Thoracic aorta (tissue), 2 donors: ENCODE measurements at places on chromosomes 6 and 20. TPM values are rescaled to one million over a fixed set of nuclear protein-coding genes. Genes with fewer than 3 reads are reported as not detected.
A peak's percentile ranks its signal among the peaks of the same experiment; 100 is the strongest.

- no peaks in the 10 kb centered on the region for H3K27me3 ChIP-seq
- no peak overlapping the region for H3K27ac ChIP-seq
- H3K4me1 ChIP-seq: no peaks in the 10 kb centered on the region
- H3K36me3 ChIP-seq: no peaks in the 10 kb centered on the region
These were observed 67.5 kb upstream of the COL21A1 start for GRCh38 chr6:56314683-56315523.

Gene RSPO3
- total RNA-seq: 2.3 TPM

Gene EPHA7
- total RNA-seq: 1.8 TPM

DNA sequence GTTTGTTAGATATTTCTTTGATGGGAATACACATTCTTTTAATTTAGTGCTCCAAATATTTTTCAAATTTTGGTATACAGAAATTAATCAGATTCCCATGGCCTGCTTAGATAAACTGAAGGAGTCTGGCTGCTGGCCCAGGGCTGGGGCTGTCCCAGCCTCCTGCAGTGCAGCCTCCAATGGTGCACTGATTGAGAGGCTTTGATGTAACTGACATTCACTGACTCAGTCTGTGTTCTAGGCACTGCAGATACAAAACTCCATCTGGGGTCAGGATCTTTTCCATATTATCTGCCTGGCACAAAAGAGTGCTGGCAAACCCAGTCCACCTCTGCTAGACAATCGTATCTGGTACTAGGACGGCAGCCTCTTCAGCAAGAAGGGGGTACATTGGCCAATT, 64.8 kb downstream of the GRIK2 start:
- no peak for DNase-seq
- H3K27ac ChIP-seq: no peak overlapping the region
- H3K4me3 ChIP-seq: no peak overlapping the region
- H3K4me1 ChIP-seq: no peaks in the 10 kb centered on the region

Gene FNDC1
- total RNA-seq: 5.3 TPM

Gene RTN4IP1
- total RNA-seq: 1.3 TPM

Gene GGT7
- total RNA-seq: 41.4 TPM

Gene PARD6B
- total RNA-seq: 10.7 TPM

GRCh38 chr6:163489584-163489983, 75.1 kb downstream of the QKI start:
- peaks cover 28% of the 10 kb centered on the region for H3K4me1 ChIP-seq
- H3K36me3 ChIP-seq: no peaks in the 10 kb centered on the region
- DNase-seq: no peak
- H3K27ac ChIP-seq: no peak overlapping the region
- H3K4me3 ChIP-seq: no peak overlapping the region

Gene PDE10A
- total RNA-seq: 7.0 TPM

DNA sequence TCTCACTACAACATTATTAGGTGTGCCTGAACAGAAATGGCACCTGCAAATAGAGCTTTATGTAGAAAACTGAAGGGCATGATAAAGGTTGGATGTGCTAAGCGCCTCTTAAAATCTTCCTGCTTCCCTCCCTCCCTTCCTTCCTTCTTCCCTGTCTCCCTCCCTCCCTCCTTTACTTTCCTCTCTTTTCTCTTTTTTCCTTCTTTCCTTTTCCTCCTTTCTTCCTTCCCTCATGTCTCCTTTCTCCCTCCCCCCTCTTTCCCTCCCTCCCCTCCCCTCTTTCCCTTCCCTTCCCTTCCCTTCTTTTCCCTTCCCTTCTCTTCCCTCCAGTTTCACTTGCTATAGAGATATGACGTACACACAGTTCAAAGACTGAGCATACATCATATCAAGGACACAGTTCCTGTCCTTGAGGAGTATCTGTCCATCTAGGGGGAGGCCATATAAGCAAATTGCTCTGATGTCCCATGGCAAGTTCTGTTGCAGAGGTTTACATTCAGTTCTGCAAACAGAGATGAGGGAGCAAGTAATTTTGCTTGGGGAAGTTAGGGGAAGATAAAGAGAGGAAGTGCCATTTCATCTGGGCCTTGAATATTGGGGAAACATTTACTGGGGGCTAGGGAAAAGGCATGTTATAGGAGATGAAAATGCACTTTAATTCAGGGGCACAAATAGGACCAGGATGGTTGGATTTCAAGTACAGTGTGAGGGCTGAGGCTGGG, 79.0 kb upstream of the EEF1E1 start:
- H3K27ac ChIP-seq: peak overlapping the region; percentile 43
- H3K4me1 ChIP-seq: peaks cover 41% of the 10 kb centered on the region
- H3K27me3 ChIP-seq: no peaks in the 10 kb centered on the region

DNA sequence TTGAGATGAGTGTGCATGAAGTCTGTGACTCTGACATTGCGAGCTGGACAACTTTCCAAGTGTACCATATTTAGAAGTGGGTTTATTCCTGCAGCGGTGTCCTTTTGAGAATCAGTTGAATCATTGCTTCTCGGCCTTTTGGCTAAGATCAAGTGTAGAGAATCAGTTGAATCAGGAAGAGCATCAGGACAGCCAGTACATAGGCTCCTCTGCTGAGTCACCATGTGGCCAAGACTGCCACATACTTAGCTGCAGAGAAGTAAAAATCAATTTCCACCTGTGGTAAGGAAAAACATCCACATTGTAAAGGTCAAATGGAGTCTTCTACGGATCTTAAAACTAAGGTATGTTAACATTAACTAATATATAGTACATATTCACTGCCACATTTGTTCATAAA, 428.4 kb upstream of the MARCKS start:
- no peaks in the 10 kb centered on the region for H3K27me3 ChIP-seq
- H3K27ac ChIP-seq: no peak overlapping the region
- no peaks in the 10 kb centered on the region for H3K36me3 ChIP-seq
- no peak overlapping the region for H3K4me3 ChIP-seq
- H3K4me1 ChIP-seq: peaks cover 2% of the 10 kb centered on the region
- no peak for DNase-seq

Gene ABCF1
- 24.2 TPM for total RNA-seq

- no peak overlapping the region for H3K4me3 ChIP-seq
- no peaks in the 10 kb centered on the region for H3K36me3 ChIP-seq
- no peaks in the 10 kb centered on the region for H3K27me3 ChIP-seq
- H3K27ac ChIP-seq: no peak overlapping the region
- DNase-seq: no peak
These were observed 23.8 kb downstream of the RBM38 start for GRCh38 chr20:57414867-57415592.

GRCh38 chr6:136777651-136778050, 14.6 kb downstream of the MAP3K5 start:
- H3K36me3 ChIP-seq: no peaks in the 10 kb centered on the region
- DNase-seq: no peak
- peaks cover 57% of the 10 kb centered on the region for H3K4me1 ChIP-seq
- H3K27me3 ChIP-seq: no peaks in the 10 kb centered on the region

Gene SLC16A10
- total RNA-seq: 24.4 TPM

Gene SLC52A3
- total RNA-seq: 1.5 TPM

- no peak for DNase-seq
- peak overlapping the region; percentile 16 for H3K4me3 ChIP-seq
- H3K27ac ChIP-seq: peak overlapping the region; percentile 73
- no peaks in the 10 kb centered on the region for H3K27me3 ChIP-seq
- peaks cover 15% of the 10 kb centered on the region for H3K4me1 ChIP-seq
These were observed 5.8 kb upstream of the KIAA0408 start for GRCh38 chr6:127464881-127465459.

GRCh38 chr20:61538183-61538942, 286.3 kb downstream of the CDH4 start:
- no peak overlapping the region for H3K27ac ChIP-seq
- no peaks in the 10 kb centered on the region for H3K27me3 ChIP-seq
- H3K4me3 ChIP-seq: no peak overlapping the region
- H3K4me1 ChIP-seq: no peaks in the 10 kb centered on the region

GRCh38 chr20:58136149-58136484, 92.3 kb downstream of the ANKRD60 start:
- no peaks in the 10 kb centered on the region for H3K27me3 ChIP-seq
- no peaks in the 10 kb centered on the region for H3K36me3 ChIP-seq
- H3K4me1 ChIP-seq: peaks cover 52% of the 10 kb centered on the region

- H3K36me3 ChIP-seq: peaks cover 29% of the 10 kb centered on the region
- H3K4me3 ChIP-seq: no peak overlapping the region
- no peak for DNase-seq
- H3K27me3 ChIP-seq: no peaks in the 10 kb centered on the region
These were observed 7.8 kb downstream of the RBCK1 start for GRCh38 chr20:415820-416322.

Gene MYO6
- total RNA-seq: 30.1 TPM

DNA sequence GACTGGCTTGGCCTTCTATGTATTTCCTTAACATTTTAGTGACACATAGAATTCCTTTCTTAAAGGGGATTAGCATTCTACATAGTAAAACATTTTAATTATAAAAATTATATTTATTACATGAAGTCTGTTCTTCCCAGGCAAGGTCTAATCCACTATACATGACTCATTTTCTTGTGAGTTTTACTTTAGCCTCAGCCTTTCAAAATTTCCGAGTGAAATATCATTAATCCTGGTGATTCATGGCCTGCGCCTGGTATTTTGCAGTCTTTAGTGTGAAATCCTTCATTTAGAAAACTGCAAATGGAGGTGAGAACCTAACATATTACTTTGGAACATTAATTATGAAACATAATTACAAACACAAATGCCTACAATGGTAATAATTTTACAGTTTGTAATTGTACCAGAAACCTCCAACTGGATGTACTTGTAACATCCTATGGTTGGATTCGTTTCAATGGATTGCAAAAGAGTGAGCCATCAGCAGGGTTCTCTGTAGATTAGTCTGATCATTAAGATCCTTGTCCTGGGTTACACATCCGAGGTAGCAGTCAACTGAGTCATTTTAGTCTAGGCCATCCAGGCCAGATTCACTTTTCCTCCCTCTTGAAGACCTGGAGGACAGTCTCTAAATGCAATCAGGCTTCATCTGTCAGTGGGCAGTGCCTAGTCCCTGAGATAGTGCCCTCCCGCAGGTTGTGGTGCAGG, 272.0 kb downstream of the PACRG start:
- H3K27ac ChIP-seq: no peak overlapping the region
- no peak for DNase-seq
- H3K4me1 ChIP-seq: no peaks in the 10 kb centered on the region
- H3K27me3 ChIP-seq: no peaks in the 10 kb centered on the region

DNA sequence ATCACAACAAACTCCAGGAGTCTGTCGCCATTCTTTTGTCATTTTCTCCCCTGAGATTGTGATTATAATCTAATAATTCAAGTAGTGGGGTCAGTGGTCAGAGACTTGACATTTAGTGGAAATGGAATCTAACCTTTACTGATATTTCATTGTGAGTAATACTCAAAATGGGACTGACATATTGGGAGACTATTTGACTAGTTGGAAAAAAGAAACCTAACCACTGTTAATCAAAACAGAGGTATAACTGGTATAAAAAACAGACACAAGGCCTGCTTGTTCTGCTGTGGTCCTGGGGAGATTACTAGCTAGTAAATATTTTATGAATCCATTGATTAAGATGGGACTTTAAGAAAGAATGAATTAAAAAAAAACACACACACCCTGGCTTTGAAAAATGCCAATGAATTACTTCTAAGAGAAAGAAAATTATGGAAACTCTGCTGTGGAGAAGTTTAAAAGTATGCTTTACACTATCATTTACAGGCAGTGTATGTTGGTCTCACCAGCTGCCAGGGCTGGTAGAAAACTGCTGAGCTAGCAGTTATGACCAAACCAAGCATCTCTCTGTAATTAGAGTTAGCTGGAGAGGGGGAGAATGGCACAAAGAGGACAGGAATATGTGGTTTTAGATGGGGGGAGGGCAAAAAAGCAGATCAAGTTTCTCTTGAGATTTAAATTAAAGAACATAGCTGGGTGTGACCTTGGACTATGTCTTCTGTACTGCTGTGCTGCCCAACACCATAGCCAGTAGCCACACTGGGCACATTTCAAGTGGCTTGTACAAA, 103.7 kb downstream of the FYN start:
- DNase-seq: no peak
- H3K27ac ChIP-seq: no peak overlapping the region
- H3K4me1 ChIP-seq: no peaks in the 10 kb centered on the region
- H3K4me3 ChIP-seq: no peak overlapping the region

DNA sequence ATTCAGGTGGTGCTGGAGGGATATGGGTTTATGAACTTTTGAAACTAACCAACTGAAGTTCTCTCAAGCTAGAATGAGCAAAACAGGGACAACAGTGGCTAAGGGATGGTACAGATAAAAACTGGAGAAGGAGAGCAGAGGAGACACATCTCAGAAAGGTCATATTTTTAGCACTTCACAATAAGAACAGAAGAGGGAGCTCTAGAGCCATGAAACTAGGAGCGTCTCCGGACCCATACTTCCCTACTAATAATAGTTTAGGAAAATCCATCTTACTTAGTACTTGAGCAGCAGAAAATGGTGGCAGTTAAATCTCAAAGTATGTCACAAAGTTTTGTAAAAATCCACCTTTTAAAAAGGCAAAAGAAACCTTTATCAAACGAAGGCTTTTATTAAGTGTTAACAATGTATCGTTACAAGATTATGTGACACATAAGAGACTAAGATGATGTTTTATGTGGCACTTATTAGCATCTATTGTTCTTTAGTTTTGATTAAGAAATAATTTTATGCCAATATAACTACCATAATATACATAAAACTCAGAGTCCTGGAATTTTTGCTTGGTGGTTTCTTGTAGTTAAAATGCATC, 278.6 kb downstream of the TBC1D32 start:
- no peaks in the 10 kb centered on the region for H3K36me3 ChIP-seq
- no peaks in the 10 kb centered on the region for H3K27me3 ChIP-seq
- H3K27ac ChIP-seq: no peak overlapping the region
- DNase-seq: no peak
- no peak overlapping the region for H3K4me3 ChIP-seq

Gene PRRT1
- total RNA-seq: 3.8 TPM

Gene FAM83B
- not detected for total RNA-seq

DNA sequence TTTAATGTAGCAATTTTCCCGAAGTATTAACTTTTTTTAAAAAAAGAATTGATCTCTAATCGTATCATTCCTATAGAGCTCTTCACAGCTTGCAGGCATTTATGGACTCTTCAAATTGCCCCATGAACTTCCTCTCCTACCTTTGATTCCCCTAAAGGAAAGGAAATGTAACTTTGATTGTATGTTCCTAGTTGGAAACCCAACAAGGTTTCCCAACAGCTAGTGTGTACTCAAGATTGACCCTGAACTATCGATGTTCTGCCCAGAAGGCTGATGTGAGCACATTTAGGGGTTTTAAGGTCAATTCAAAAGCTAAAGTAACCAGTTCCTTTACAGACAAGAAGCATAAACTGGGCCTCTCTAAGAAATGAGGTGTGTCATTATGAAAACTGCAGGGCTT, 491.7 kb downstream of the PTPRT start:
- DNase-seq: no peak
- H3K27me3 ChIP-seq: no peaks in the 10 kb centered on the region
- H3K4me3 ChIP-seq: no peak overlapping the region
- no peaks in the 10 kb centered on the region for H3K36me3 ChIP-seq
- H3K27ac ChIP-seq: no peak overlapping the region

Gene FKBP1C
- total RNA-seq: not detected

DNA sequence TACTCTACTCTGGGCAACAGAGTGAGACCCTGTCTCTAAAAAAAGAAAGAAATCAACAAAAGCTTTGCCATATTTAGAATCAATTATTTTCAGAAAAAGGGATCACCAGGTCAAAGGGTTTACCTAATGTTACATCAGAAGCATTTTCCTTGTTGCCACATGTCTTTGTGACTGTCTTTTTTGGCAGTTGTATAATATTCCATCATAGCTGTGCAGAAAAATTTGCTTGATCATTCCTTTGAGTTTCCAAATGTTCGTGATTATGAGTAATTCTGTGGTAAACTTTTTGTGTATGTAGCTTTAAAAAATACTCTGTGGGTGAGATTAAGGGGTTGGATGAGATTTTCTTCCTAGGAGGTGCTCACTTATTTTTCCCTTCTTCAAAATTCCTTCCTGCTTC, 26.4 kb downstream of the PNPLA1 start:
- H3K4me3 ChIP-seq: no peak overlapping the region
- H3K27ac ChIP-seq: no peak overlapping the region
- no peaks in the 10 kb centered on the region for H3K4me1 ChIP-seq

Gene XKR7
- total RNA-seq: not detected

Gene RGL2
- 49.9 TPM for total RNA-seq

Gene SYNCRIP
- total RNA-seq: 47.7 TPM

Gene ZNF341
- 1.8 TPM for total RNA-seq
